HL-60 (cell line): ENCODE measurements at places on chromosomes 1 and 21.

DNA sequence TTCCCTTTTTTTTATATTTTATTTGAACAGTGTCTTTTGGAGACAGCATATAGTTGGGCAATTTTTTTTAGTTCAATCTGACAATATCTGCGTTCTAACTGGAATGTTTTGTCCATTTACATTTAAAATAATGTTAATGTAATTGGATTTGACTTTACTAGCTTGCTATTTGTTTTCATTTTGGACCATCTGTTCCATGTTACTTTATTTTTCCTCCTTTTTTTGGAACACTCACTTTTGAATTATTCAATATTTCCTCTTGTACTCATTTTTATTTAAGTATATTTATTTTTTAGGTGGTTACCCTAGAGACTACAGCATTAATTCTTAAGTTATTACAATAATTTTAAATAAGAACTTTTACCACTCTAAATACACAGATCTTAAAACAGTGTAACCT is 62.8 kb upstream of the C1orf87 start:
- no peak for DNase-seq

DNA sequence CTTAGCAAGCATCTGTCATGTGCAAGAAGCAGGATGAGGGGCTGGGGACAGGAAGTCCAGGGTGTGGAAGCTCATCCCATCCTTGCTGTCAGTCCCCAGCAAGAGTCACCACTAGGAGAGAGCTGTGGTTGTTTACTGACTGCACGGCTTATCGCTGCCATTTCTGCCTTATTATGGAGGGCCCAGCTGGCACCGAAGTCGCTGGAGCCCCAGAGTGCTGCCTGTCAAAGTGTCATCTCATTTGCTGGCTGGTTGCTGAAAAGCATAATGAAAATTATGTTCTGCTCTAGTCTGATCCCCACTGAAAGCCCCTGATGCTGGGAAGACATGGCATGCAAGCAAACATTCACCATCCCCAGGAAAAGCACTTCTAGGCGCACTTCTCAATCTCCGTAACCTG is 642.7 kb downstream of the NPHP4 start:
- no peak for DNase-seq

DNA sequence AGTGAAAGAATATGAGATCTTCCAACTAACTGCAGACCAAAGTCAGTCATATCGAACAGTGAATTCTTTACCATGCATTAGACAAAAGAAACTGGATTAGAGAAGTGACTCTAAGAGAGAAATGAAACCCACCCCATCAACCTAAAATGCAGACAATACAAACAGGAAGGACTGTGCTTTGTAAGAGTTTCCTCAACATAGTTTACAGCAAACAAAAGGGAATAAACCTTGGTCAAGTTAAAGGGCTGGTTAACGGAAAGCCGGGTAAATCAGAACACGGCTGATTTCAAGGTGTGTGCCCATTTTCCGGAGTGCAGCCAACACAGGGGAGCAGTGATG is 39.2 kb downstream of the SIPA1L2 start:
- no peak for DNase-seq

DNA sequence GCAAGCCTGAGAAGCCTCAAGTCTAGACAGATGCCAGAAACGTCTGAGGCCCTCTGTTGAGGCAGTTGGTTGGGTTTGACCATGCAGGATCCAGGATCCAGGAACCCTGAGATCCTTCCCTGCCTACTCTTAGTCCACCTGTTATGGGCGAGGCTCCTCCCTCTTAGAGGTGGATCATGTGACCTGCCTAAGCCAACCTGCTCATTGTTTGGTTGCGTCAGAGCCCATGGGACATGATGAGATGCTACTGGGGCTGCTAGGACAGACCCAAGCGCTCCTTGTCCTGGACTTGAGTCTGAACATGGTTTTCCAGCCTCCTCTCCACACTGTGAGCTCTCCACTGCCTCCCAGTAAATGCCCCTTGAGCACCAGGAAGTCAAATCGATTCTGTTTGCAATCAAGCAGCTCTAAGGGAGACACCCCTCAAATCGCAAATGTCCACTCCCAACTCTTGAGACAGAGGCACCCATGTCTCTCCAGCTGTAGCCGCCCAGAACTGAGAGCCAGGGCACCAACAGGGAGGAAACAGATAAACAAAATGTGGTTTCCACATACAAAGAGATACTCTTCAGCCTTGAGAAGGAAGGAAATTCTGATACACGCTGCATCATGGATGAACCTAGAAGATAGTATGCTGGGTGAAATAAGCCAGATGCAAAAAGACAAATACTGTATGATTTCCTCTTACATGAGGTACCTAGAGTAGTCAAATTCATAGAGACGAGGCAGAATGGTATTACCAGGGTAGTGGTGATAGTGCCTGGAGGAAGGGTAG is 31.7 kb upstream of the WNT4 start:
- DNase-seq, result no peak

DNA sequence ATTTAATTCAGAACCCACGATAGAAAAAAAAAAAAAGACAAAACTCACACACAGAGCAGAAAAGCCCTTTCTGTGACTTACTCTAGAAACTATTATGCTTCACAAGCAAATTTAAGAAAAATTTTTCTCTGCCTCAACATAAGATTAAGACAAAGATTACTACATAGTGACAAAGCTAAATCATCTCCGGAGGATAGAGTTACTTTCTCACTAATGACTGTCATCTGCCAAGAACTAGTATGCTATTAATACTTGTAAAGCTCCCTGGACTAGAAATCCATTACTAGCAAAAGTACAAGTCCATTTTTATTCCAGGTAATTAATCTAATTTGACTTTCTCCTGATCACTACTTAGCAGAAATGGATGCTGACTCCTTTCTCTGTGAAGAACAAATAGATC is 25.9 kb downstream of the GREM2 start:
- no peak for DNase-seq

GRCh38 chr21:31992391-31992790 is 119.6 kb downstream of the HUNK start:
- no peak for DNase-seq

GRCh38 chr1:231534703-231535159 is 6.3 kb downstream of the TSNAX start:
- no peak for DNase-seq

DNA sequence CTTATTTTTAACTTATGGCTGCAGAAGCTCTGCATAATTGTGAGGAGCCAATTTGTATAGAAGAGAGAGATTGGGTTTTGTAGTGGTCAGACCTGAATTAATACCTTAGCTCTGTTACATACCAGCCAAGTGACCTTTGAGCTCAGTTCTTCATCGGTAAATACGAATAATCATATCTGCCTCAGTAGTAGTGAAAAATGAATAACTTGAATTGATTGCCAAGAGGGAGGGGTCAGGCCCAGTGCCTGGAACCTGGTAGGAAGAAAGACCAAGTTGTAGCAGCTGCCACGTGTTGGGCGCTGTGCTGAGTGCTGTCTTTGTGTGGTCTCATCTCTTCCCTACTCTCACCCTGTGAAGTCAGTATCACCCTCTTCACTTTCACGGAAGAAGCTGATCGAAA is 247.5 kb downstream of the PBX1 start:
- no peak for DNase-seq

- DNase-seq, result no peak
These were observed 21.2 kb upstream of the SYCP1 start for GRCh38 chr1:114833421-114833820.

DNA sequence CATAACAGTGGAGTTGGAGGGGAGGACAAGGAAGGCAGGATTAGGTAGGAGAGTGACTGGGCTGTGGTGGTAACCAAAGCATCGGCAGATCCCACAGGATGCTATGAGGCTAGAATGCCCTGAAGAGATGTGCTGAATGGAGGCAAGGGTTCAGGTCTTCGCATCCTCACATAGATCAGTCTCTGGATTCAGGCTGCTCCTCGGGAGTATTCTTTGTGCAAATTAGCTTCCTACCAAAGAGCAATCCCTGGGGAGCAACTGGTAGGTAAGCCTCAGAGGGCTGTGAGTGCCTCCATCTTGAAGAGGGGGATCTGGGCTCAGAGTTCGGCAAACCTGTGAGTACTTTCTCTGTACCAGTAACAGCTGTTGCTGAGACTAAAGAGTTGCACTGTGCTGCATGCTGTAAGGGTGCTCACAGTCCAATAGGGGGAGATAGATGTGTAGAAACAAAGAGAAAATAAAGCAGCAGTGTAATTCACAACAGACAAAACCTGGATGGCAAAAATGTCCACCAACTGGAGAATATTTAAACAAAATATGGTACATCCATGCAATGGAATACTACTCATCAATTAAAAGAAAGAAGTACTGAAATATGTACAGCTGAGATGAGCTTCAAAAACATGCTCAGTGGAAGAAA is 322.4 kb upstream of the DEPDC1 start:
- DNase-seq, result no peak

GRCh38 chr1:5885471-5886139 is 106.6 kb downstream of the NPHP4 start:
- no peak for DNase-seq
